SIG-M5 (cell line): ENCODE measurements at places on chromosomes 2 and 18.
A peak's percentile ranks its signal among the peaks of the same experiment; 100 is the strongest.

- DNase-seq: no peak
Observed at GRCh38 chr18:58393295-58393694, 235.6 kb downstream of the ALPK2 start.

DNA sequence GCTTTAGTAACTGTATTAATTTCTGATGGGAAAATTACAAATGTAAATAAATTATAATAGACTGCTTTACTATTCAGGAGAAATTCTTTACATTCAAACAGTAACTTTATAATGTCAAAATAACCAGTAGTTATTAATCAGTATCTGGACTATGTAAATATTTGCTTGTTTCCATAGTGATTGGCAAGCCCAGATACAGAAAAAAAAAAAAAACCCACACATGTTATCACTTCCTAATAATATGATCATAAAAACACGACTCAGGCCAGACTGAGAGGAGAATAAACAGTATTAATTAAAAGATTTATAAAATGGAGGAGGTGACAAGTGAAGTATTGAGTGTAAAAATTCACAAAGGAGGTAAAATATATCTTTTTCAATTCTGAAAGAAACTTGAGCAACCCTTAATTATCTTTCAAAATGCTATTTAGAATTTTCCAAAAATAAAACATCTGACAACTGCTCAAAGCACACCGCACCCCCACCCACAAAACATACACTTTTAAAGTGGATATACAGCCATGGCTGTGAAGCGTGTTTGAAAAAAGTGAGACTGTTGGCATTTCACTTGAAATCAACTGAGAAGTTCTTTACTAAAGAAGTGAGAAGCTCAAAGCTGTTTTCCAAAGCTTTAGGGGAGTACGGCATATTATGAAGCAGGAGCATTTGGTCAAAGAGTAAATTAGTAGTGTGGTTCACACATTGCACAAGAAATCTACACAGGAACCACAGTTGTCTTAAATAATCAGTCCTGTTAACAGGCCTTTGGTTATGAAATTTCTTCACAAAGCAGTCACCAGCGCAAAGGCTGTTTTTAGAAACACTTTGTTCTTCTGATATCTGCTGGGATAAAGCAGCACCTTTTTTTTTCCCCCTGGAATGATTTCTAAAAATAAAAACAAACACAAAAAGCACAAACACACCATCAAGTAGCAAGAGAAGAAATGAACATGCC is 475.8 kb downstream of the TXNL1 start:
- no peak for DNase-seq

GRCh38 chr18:74930616-74931015 is 278.3 kb downstream of the PTGR3 start:
- no peak for DNase-seq

- no peak for DNase-seq
Observed at GRCh38 chr2:60416221-60417008, 137.0 kb downstream of the BCL11A start.

DNA sequence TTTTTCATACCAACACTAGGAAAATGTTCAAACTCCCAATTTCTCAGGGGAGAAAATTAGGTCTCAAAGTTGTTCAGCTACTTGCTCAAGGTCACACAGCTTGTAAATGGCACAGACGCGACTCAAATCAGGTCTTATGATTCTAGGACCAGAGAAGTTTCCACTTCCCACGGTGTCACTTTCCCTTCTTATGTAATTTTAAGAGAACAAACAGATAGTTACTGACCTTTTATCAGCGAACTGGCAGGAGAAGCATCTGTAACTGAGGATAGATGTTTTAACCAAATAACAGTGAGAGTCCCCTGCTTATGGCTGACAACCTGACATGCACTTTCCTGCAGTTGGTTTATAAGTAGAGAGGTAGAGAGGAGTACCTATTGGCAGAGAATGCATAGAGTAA is 2.1 kb upstream of the KCNJ3 start:
- no peak for DNase-seq

DNA sequence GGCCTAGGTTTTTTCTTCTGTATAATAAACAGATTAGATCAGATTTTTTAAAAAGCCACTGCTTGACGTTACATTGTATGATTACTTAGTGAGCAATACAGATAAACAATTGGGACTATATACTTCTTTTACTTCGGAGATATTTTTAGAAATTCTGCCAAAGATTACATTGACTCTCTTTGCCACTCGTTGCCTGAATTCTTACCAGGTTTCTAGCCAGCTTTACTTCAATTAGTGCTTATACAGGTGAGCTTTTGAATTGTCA is 156.6 kb downstream of the HAUS1 start:
- DNase-seq: no peak

DNA sequence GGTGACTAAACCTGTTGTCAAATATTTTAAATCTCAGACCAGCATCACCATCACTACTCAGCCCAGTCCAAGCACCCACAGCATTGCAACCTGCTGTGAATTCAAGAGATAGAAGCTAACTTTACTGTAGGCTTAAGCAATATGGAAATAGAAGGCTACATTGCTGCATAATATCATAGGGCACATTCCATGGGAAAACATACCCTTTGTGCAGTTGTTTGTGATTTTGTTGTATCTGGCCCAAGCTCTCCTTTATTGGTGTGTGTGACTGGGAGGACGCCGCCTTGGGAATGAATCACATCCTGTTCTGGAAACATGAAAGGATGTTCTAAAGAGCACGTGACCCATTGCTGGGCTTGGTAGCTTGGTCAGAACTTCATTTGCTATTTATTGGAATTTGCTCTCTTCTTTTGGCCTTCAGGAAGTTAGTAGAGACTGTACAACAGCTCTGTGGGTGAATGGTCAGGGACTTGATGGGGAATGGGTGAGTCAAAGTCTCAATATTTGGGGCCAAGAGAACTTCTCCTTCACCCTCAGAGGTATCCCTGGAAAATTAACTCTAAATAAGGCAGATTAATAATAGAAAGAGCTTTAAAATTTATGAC is 106.8 kb upstream of the SERPINE2 start:
- no peak for DNase-seq

DNA sequence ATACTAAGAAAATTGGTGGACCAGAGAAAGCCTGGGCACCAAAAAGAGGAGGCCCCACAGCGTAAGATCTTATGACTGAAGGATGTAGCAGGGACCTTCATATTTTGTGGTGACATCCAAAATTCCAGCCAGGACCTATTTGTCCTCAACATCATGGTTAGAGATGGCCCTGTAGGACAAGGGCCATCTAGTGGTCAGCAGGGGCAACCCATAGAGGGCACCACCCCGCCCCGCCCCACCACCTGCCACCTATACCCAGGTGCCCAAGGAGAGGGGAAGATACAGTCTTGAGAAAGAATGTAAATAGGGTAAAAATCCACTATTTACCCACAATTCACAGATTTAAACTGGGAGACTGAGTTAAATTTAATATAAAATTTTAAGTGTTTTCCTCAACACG is 59.6 kb upstream of the TMEM163 start:
- DNase-seq: no peak

DNA sequence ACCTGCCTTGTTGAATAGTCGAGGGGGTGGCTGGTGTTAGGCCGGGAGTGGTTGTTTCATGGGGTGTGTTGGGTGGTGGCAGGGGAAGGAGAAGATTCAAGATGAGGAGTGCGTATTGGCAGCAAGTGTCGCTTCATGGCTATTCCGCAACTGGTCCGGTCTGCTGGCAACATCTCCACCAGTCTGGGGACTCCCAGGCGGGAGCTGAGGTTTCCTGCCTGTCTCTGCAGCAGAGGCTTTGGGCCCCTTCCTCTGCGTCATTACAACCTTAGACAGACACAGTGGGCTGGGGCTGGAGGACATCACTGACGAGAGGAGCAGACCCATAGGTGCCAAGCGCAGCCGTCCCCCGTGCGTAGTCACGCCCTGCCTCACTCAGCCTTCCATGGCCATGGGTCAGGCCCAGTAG is 64.0 kb upstream of the MCFD2 start:
- no peak for DNase-seq

GRCh38 chr18:11726556-11726955 is 37.5 kb downstream of the GNAL start:
- DNase-seq: no peak

GRCh38 chr2:225400546-225401400 is 1.3 kb downstream of the NYAP2 start:
- DNase-seq: no peak

DNA sequence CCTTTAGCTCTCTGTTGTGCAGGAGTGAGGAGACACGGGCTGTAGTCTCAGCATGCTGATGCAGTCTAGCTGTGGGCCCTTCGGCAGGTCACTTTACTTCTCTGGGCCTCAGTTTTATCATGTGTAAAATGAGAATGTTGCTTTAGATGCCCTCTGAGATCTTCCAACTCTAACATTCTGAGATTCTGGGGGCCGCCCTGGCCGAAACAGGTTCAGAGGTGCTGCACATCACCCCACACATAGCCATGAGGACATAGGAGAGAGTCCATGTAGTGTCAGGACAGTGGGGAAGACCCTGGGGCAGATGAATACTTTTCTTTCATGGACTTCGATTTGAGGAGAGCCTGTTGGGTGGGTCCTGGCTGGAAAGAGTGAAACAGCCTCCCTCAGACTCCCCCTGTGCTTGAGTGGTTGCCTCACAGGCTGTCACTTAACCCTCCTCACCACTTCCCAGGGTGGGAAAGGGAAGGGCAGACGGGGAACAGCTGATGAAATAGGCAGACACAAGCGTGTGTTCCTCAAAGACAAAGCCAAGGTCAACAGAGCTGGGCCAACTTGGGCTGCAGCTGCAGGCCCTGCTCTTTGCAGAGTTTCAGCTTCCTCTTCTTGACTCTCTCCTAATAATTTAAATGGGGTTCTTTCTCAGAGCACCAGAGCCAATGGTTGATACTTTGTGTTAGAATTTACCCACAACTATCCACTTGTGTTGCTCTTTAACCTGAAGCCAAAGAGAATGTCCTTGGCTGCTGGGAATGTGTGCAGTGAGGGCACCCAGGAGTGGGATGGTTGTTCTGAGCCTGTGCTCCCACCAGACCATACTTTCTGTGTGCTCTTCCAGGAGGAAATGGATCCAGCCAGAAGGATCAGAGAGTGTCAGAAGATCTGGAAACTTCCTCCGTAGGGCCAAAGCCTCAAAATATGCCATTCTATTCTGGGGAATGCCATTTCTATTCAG is 14.7 kb upstream of the MRPL33 start:
- peak; percentile 83 for DNase-seq

DNA sequence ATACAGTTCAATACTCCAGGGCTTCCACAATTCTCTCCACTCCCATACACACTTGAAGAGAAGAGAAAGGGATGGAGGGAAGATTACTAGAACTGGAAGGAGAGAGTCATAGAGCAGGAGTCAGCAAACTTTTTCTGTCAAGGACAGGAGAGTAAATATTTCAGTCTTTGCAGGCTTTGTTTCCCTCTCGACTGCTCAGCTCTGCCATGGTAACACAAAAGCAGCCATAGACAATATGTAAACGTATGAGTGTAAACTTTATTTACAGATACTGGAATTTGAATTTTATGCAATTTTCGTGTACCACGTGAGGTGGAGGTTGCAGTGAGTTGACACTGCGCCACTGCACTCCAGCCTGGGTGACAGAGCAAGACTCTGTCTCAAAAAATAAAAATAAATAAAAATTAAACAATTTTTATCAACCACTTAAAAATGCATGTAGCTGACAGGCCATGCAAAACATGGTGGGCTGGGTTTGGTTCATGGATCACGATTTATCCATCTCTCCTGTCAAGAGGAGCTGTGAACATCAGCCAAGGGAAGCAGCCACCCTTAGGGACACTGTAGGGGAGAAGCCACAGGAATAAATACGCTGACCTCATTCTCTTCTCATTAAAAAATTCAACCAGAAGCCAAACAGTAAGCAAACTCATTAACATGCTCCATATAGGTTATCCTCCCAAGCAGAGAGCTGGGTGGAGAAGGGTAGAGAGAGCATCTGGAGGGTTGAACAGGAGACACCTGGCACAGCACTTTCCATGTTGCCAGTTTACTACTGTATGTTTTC is 266.4 kb upstream of the FN1 start:
- no peak for DNase-seq

DNA sequence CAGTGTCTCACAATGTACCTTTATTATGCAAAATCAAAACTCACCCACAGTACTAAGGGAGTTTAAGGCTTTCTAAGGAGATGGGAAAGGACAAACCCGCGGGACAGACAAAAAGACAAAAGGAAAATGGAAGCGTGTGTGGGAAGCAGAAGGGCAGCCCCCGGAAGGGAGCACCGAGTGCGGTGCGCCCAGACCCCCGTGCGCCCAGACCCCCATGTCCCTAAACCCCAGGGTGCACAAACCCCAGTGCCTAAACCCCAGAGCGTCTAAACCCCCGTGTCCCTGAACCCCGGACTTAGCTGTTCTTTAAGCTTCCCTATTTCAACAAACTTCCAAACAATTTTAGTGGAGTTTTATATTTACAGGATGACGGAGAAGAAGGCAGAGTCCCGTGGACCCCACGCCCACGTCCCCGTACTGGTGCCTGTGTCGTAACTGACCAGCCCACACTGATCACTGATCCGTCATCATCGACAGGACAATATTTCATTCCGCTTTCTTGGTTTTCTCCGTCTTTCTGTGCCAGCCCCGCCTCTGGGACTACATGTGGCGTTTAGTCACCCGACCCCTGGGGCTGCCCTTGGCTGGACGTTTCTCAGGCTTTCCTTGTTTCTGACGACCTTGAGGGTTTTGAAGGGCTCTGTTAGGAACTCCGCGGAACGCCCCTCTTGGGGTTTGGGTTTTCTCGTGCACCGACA is 76.9 kb downstream of the RTP5 start:
- no peak for DNase-seq

GRCh38 chr2:58514252-58514651 is 273.1 kb upstream of the FANCL start:
- no peak for DNase-seq

DNA sequence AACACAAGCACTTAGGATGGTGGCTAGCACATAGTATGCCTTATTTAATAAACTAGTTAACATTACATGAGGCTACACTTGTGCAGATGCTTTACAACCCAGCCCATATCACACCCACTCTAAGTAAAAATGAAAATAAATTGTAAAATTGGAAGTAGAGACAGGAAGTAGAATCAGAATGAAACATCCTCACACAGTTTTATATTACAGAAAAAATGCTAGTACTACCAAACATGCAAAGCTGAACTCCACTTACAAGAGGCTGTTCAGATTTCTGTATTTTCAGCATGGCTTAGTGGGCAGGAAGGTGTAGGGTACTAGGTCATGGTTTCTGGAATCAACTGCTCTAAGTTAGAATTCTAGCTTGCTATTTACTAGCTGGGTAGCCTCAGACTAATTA is 18.2 kb upstream of the CRIM1 start:
- no peak for DNase-seq

GRCh38 chr2:159982270-159982669 is 80.1 kb downstream of the PLA2R1 start:
- no peak for DNase-seq

DNA sequence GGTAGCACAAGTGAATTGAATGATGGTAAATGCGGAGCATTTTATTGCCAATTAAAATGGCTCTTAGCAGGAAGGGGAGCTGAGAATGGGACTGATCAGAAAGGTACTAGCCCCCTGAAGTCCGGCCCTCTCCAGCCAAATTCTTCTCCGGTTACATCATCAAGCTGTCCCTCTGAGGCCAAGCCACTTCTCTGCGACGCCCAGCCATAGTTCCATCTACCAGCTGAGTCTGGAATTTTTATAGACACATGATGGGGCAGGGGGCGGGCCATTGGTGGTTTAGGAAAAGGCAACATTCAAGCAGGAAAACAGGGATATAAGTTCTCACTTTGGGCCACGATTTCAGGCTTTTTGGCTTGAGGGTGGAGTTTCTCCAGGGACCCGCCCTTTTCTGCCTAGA is 22.7 kb downstream of the RPRM start:
- no peak for DNase-seq
